ENCODE measurements at places on chromosomes 3 and 15.

DNA sequence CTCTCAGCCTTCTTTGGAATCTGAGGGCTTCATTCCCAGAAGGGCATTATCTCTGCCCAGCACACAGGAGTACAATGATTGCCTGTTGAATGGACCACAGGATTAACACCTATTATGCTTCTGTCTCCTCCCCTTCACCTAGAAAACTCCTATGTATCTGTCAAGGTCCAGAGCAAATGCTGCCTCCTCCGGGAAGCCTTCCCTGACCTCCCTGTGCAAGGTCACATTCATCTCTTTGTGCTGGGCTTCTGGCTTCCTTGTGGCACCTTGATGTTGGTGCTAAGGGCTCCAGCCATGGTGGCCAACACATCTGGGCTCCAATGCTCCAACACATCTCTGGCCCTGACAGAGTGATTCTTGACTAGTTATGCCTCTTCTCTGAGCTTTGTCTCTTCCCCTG lies 49.9 kb upstream of the ATP2B2 start:
- DNase-seq = peak; percentile 7

- no peak for DNase-seq
These were observed 61.2 kb upstream of the MCF2L2 start for GRCh38 chr3:183489455-183490210.

DNA sequence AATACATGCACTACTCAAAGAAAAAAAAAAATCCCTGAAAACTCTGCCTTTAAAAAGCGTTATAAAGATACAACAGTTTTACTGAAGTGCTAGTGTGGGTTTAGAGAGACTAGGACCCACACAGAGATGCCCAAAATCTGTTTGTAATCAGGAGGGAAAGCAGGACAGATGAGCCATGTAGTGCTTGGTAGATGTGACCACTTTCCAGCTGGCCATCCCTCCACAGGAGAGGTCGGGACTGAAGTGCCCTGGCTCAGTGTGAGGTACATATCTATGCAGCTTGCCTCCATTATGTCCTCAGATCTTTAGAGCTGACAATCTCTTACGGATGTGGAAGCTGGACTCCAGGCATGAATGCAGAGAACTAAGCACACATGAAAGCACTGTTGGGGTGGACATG lies 57.5 kb upstream of the NANOGP8 start:
- no peak for DNase-seq

DNA sequence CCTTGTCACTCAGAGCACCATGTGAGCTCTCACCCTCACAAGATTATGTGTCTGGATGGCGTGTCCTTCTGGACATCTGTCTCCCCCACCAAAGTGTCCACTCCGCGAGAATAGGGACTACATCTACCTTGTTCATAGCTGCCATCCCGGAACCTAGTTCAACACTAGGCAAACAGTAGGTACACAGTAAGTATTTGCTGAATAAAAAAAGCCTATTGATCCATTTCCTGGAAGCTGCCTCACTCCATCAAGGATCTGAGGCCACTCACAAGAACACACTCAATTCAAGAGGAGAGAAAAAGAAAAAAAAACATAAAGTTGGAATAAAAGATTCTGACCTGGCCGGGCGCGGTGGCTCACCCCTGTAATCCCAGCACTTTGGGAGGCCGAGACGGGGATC lies 11.2 kb upstream of the ALAS1 start:
- no peak for DNase-seq

DNA sequence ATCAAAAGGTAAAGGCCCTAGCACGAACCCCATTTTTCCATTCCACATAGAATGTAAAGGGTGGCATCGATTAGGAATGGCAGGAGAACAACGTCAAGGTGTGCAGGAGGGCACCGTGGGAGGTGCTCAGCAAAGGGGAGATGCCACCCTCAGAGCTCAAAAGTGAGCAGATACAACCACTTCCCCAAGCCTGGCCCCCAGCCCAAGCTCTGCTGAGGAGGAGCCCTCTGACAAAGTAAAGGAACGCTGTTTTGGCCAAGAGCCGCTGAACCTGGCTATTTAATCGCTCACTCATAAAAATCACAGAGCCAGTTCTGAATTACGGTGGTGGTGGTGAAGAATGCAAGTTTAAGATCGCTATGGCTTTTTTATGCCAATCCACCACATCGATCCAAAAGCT lies 12.4 kb downstream of the GNB5 start:
- DNase-seq = no peak

DNA sequence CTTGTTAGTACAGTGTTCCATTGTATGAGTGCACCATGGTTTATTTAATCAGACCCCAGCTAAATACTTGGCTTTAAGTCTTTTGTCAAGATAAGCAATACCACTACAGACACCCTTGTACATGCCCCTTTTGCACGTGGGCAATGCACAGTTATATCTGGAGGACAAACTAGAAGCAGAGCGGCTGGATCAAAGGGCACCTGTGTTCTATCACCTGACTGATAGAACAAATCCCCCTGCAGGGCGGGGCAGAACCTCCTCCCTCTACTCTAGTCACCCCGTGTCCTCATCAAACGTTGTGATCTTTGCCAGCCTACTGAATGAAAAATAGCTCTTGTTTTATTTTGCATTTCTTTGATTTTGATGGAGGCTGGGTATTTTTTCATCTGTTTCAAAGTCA lies 314.9 kb downstream of the TLE3 start:
- no peak for DNase-seq

DNA sequence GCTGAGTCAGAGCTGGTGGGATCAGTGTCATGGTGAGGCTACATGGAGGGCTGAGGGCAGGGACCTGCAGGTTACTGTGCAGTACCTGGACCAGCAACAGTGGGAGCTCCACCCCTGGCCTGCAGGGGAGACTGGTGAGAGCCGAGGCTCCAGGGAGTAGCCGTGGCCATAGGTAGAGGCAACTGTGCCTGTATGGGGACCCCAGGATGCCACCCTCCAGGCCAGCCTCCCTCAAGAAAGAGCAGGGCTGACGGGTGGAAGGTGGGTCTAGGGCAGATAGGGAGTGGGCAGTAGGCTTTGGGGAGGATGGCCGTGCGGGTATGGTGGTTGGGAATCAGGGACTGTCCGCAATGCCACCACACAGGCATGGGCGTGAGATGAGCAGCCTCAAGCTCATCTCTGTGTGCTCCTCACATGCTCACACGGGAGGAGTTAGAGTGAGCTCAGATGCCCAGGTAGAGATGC lies 35.5 kb downstream of the FBLN2 start:
- DNase-seq = no peak

DNA sequence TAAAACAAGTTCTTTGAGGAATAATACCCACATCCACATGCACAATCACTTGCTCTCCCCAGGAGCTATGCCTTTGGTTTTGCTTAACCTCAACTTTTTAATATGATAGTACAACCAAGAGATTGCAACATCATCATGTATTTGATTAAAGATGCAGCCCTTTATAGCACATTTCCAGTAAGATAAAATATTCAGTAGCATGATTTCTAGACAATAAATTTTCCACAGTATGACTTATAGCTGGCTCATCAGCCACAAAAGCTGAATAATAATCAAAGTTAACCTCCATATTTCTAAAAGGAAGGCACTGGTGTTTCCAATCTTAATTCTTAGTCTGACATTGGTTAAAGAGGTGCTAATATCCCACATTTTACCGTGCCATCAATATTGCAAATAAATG lies 622.5 kb downstream of the TBL1XR1 start:
- no peak for DNase-seq

DNA sequence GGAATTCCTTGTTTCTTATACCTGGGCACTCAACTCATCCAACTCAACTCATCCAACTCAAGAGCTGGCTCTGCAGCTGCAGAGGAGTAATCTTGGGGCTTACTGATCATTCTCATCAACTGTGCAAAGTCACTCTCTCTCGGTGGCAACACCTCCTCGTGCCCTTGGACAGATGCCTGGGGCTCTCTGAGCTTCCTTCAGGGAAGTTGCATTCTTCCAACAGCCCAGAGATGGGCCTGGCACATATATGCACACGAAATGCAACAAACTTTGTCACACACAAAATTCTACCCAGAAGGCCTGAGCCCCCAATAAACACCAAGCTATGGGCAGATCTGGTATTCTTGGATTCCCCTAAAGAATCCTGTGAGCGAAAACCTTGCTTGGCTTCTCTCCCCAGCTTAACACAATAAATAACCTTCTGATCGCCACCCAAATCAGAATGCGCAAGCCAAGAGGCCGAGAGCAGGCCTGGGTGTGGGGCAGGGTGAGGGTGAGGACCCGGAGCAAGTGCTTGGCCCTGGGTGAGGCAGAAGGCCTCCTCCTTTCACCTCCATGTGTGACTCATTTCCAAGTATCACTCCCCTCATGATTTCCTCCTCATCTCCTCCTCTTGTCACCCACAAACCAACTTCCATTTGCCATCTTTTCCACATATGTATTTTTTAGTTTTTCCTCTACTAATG lies 15.4 kb downstream of the TGM5 start:
- no peak for DNase-seq

GRCh38 chr3:183583331-183584245 lies 28.1 kb upstream of the KLHL6 start:
- no peak for DNase-seq

GRCh38 chr15:93779341-93779740 lies 452.0 kb upstream of the MCTP2 start:
- DNase-seq = no peak

- no peak for DNase-seq
These were observed 85.9 kb downstream of the AQP9 start for GRCh38 chr15:58224068-58224467.

DNA sequence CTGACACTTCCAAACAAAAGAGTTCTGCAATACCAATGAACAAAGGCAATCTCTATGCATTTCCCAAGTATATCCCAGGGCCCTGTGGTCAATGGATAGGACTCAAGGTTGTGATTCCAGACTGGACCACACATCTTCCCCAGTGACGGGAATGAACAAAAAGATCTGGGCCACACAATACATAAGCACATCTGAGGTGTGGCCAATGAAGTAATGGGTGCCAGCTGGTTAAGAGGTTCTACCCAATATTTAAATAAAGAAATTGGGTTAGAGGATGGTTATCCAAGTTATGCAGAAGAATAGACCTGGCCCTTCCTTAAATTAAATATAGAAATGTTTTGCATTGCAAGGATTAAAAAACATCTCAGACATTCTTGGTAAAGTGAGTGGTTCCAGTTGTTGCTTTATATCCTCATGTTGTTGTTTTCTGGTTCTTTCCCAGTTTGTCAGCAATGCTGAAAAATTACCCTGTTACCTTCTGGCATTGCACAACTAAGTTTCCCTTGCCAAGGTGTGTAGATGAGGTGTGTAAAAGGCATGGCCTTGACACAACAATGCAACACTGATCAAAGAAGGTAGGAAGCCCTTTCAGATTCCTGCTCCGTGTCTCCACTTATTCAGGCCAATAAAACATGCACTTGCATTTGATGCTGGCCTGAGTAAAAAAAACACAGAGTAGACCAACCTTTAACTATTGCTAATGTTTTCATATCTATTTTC lies 86.5 kb downstream of the PRICKLE2 start:
- no peak for DNase-seq

- no peak for DNase-seq
These were observed at the start of gene KLF15 for GRCh38 chr3:126357295-126358037. Gene KLF15 (minus strand): TSS chr3:126357408. CDS start chr3:126352922, 4,486 bp downstream.

- no peak for DNase-seq
These were observed 18.6 kb upstream of the TRPC1 start for GRCh38 chr3:142705198-142705597.

- DNase-seq = no peak
These were observed 58.3 kb upstream of the MYZAP start for GRCh38 chr15:57533448-57533799.

DNA sequence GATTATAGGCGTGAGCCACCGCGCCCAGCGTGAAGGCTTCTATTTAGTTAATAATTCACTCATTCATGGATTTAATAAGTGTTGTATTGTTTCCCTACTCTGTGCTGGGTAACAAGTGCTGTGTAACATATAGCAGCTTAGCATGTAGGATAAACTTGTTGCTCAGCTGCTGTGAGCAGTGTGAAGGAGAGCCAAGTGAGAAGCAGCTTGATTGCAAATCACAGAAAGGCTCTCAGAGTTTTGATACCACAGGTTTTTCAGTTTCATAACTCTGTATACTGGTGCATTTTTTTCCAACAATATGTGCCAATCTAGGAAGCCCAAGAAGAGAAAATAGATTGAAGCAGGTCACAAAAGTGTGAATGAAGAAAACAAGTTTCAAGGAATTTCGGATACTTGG lies 48.4 kb downstream of the AGTR1 start:
- no peak for DNase-seq

DNA sequence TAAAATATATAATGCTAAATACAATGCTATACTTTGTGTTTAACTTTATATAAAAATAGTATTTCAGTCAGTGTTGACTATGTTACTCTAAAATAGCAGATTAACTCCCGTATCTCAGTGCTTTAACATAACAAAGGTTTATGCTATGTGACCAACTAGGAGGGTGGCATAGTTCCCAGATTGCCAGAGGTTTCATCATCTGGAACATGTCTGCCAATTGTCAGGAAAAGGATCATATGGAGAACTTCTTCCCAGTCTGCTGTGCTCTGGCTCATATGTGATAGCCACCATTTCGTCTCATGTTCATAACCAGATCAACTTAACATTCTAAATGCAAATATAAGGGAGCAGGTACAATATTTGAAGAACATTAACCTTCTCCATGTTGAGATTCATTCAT lies 720.2 kb downstream of the MCTP2 start:
- no peak for DNase-seq

Data from RWPE2 (cell line).